Stimulated activated CD4-positive, alpha-beta T cell treated with anti-CD3 and anti-CD28 coated beads, Interleukin-1b, Interleukin-23, amount 100 ng/mL, for 24 hours (primary cell): ENCODE measurements at places on chromosomes 2 and 18.

DNA sequence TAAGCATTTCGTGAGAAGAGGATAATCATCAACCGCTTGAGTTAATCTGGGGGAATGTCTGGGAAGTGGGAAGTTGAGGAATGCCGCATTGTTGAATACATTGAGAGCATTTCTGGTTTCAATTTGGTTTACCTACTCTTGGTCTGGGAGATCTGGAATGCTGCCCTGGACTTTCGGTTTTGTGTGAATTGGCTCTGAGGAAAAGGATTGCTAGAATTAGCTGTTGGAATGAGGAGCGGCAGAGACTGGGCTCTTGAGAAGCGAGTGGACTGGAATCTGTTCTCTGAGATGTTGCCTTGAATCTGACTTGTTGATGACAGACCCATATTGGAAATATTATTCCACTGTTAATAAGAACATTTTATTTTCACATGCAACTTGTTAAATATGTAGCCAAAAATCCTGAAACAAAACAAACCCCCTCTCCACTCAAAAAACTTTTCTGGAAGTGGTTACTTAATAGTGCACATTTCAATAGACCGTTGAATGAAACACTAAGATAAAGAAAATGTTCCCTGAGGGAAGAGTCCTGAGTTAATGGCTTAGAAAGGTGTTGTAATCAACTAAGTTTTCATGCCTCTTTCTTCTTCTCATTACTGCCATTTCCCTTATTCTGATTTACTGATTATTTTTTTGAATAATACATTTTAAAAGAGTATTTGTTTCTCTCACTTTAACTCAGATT, 50.8 kb downstream of the PTPRM start:
- DNase-seq = no peak

DNA sequence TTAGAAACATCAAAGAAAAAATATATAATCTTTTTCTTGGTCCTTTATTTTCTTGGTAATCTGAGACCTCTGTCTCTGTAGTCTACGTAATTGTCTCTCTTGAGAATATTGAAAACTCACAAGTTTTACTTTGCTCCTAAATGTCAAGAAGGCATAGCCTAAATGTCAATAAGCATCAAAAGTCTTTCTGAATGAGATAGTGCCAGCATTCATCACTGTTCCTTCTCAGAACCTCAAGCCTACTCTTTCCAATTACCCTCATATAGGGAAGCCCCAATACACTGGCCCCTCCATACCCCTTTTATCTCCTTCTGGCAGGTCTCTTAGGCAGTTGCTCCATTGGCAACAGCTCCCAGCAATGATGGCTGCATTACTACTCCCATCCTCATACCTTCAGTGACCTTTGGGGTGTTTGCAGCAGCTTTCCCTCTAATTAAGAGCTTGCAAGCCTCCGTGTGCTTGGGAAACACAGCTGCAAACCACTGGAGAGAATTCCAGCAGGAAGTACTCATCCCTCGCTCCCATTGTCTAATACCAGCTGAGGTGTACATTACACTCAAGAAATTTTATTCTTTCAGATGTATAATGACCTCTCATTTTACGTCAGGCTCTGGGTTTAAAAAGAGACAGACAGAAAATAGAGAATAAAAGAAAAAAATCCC, 95.8 kb downstream of the KYNU start:
- no peak for DNase-seq

DNA sequence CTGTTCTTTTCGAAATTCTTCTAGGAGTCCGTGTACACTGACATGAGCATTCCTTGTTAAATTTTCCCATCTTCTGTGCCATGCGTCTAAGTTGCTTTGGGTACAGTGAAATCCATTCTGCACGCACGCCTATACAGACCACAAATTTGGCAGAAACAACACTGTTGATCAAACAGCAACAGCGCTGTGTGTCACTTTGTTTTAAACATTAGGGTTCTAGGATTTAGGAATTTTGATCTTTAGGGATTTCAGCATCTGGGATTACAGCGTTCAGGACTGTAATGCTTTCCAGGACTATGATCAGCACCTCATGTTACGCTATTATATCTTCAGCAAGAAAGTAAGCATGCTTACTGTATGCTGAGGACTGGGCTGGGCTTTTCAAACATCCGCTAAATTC, 47.1 kb upstream of the FHL2 start:
- no peak for DNase-seq

DNA sequence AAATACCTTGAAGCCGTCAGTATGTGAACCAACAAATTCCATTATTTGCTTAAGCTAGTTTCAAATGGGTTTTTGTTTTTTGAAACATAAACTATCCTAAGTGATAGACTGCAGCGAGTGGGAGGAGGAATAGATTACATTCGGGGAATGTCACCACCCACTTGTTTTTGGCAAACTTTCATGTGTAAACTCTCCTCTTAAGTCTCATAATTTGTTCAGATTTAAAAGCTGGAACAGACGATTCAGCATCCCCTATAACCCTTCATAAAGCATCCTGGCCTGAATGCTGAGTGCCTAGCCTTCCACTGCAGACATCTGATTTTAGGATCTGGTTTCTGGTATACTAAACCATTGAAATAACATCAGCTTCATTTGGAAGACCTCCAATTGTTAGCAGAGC, 51.0 kb downstream of the CPO start:
- no peak for DNase-seq

DNA sequence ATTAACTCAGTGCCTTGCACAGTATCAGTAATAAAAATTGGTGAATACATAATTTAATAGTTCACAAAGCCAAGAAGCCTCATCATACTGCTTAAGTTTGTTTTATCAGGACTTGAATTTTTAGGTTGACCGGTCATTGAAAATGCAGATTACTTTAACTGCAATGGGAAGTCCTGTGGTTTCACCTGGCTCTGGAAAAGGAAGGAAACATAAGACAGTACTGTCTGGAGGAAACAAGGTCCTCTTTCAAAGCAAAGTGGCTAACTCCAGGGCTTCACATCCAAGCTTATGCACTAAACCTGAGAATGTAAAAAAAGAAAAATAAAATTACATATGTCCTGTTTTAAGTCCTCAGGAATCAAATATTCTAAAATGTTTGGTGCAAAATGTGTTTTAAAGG, 119.7 kb downstream of the DLGAP1 start:
- no peak for DNase-seq

DNA sequence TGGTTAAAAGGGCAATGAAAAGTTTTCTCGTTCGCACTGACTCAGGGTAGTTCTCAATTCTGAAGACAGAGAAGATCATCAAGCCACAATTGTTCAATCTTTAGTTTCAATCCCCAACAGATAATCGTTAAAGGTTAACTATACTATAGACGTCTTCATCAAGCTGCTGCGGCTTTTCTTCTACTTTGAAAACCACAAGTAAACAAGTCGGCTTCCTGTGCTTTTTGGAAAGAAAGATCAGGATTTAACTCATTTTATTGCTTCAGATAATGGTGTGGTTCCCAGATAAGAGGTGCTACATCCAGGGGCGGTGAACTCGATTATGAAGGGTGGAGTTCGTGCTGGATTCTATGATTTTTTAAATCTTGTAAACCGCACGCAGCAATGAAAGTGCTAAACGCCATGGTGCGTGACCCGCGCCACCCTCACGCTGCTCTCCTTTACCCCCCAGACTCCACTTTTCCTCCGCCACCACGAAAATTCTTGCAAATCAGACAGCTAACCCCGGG, 545 bp upstream of the CDCA7 start:
- DNase-seq = no peak

GRCh38 chr2:74702001-74702715, 48.1 kb downstream of the SEMA4F start:
- DNase-seq = no peak

DNA sequence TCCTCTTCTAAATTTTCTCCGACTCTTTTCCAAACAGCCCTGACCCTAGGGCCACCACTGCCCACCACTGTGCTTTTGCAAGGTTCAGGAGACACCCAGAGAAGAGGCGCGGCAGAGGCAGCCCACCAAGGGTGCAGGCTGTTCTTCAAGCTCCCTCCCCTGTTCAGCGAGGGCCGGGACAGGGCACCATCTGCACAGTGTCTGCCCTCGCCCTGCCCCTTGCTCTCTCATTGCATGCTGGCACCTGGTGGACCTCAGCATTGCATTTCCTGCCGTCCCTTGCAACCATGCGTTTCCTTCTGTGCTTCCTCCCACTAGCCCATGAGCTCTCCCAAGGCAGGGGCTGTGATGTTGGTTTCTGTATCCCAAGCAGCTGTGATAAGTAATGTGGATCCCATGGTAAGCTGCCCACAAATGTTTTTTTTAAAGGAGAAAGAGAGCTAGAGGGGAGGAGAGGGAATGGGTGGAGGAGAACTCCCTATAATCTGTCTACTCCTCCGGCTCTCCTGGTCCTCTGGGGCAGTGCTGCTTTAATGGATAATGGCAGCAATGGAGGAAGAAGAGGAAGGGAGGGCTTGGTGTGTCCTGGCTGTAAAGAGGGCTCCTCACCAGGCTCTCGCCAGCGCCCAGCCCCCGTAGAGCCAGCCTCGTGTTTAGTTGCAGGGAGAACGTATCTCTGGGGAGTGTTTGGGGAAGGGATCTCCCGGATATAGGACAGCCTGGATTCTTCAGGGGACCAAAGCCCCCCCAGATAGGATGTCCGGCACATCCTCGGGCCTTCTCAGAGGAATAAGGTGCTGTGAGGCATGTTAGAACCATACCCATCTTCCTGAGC, 15.6 kb upstream of the YWHAQ start:
- no peak for DNase-seq

- no peak for DNase-seq
Observed at GRCh38 chr2:188811522-188811921, 162.7 kb upstream of the COL3A1 start.

- DNase-seq = no peak
Observed at GRCh38 chr2:60262178-60262577, 291.3 kb downstream of the BCL11A start.
